SK-MEL-5 (cell line): ENCODE measurements at places on chromosomes 13 and 19.

DNA sequence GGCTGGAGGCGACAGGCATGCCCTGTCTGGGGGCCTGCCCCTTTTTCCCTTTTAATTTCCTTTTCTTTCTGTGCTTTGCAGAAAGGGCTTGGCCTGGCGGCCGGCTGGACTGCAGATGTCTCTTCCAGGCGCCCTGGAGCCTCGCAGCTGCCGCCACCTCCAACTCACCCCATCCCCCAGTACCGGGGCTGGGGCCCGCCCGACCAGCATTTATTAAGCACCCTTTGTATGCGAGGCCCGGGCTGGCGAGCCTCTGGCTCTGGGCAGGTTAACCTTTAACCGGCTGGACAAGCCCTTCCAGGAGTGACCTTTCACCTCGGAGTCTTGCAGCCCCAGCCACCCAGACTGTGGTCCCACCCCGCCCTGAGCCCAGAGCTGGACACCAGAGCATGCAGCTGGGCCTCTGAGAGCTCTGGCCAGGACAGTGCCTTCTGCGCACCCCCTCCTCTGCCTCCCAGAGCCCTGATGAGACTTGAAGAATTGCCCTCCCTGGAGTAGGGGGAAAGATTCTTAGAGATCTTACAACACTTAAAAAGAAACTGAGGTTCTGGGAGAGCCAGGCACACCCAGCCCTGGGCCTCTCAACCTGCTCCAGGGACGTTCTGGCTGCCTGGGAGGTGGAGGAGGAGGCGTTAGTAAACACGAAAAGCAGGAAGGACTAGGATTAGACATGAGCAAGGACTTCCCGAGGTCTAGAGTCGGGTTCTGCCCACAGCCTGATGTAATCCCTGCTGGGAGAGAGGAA, 1.1 kb upstream of the NR2F6 start:
- DNase-seq, result no peak

DNA sequence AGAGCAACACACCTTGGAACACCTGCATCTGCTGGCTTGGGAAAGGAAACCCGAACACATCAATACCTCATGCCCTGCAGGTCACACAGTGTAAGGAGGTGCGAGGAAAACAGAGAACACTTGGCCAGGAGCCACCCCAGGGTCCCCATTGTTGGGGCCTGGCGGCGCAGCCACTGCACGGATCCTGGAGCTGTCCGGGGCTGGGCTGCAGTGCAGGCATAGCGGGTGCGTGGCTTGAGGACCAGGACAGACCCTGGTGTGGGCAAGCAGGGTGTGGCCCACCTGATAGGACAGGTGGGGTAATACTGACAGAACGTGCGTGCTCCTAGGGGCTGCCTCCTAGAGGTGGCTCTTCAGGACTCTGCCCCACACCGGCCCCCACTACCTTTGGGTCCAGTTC, 16.8 kb upstream of the TMEM160 start:
- DNase-seq, result no peak

GRCh38 chr13:22765547-22765946, 415.2 kb upstream of the SGCG start:
- DNase-seq, result no peak

- DNase-seq, result no peak
These were observed 87.4 kb downstream of the SLC15A1 start for GRCh38 chr13:98664924-98665637.

DNA sequence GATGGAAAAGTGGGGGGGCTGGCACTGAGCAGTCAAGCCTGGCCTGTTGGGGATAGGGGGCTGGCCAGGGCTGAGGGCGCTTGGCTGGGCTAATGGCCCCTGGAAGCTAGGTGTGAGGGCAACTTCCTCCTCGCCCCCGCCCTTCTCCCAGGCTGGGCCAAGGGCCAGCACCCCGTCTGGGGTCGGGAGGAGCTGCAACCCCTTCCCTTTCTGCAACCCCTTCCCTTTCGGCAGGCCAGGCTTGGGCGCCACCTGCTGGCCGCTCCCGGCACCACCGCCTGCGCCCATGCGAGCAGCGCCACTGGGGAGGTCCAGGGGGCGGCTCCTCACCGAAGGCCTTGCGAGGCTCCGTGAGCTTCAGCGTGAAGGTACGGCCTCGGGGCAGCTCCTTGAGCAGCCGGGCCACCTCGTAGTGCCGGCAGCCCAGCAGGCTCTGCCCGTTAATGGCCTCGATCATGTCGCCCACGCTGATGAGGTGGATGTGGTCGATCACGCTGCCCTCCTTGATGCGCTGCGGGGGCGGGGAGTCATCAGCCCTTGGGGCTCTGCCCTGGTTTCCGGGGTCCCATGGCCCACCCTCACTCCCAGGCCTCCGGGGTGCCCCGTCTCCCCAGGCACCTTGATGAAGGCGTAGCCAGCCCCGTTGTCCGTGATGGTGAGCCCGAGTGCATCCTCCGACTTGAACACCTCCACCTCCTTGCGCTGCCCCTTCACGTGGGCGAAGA, 5.0 kb upstream of the PTGER1 start:
- peak; percentile 38 for DNase-seq

GRCh38 chr19:4062419-4063368, 4.0 kb downstream of the ZBTB7A start:
- DNase-seq, result no peak

- no peak for DNase-seq
These were observed 110.8 kb downstream of the TNFRSF19 start for GRCh38 chr13:23680845-23681669.

DNA sequence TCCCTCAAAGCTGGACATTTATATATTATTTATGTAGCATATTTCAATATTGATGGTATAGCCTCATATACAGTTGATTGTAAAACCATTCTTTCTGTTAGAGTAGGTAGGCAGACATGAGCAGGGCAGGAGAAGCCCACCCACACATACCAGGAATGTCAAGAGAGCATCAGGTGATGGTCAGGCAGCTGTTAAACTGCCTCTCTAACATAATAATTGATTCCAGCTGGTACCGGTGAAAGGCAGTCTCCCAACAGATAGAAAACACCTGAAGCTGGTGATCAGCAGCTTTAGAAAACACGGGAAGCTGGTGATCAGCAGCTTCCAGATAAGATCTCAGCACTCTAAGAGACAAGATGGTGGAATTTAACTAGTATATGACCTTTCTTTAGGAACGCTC, 132.9 kb downstream of the SLITRK6 start:
- no peak for DNase-seq

- no peak for DNase-seq
These were observed 1796.5 kb upstream of the MIR17HG start for GRCh38 chr13:89550938-89551337.

DNA sequence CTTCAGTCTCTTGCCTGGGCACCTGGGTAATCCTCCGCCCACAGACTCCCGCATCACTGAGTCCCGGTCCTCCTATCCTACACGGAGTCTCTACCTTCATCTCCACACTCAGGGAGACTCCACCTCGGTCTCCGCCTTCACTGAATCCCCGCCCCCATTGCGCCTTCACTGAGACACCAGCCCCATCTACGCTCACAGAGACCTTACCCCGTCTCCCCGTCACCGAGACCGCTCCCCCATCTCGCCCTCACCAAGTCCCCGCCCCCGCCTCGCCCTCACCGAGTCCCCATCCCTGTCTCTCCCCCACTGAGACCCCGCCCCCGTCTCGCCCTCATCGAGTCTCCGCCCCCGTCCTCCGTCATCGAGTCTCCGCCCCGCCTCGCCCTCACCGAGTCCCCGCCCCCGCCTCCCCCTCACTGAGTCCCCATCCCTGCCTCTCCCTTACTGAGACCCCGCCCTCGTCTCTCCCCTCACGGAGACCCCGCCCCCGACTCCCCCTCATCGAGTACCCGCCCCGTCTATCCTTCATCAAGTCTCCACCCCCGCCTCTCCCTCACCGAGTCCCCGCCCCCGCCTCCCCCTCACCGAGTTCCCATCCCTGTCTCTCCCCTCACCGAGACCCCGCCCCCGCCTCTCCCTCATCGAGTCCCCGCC, 23.1 kb upstream of the ZNF846 start:
- peak; percentile 87 for DNase-seq

DNA sequence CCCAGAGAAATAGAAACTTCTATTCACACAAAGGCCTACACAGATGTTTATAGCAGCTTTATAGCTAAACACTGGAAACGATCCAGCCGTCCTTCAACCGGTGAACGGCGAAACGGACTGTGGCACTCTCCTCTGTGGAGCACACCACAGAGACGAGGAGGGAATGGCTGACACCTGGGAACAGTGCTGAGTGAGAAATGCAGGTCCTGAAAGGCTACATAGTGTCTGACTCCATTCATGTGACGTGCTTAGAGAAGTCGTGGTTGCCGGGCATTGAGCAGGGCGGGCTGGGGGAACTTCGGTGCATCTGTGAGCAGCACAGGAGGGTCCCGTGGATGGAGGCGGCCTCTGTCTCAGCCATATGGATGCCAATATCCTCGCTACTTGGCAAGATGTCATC, 3.1 kb upstream of the GRK1 start:
- DNase-seq, result no peak

DNA sequence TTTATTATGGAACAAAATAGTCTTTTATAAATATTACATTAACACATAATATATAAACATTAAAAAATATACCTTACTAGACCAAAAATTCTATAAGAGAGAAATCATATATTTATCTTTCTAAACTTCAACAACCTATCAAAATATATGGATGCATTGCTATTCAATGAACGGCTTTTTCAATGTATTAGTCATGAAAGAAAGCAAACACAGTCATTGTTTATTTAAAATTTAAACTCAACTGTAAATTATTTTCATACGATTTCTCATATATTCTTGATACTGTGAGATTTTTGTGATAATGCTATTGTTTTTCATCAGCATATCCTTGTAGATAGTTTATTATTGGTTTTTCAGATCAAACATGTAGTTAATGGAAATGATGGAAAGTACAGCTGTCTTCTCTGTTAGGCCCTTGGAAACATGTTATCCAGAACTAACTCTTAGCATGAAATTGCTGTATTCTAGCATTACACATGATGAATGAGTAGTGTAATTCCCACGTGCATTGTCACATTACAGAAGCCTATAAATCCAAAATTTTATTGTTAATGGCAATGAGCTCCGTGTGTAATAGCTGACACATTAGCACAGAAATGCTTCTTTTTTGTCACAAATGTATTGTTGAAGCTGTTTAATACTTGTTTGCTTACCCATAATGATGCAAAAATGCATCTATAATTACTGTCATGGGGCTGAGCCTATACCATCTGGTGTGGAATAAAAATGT, 1639.9 kb downstream of the SLITRK5 start:
- no peak for DNase-seq

DNA sequence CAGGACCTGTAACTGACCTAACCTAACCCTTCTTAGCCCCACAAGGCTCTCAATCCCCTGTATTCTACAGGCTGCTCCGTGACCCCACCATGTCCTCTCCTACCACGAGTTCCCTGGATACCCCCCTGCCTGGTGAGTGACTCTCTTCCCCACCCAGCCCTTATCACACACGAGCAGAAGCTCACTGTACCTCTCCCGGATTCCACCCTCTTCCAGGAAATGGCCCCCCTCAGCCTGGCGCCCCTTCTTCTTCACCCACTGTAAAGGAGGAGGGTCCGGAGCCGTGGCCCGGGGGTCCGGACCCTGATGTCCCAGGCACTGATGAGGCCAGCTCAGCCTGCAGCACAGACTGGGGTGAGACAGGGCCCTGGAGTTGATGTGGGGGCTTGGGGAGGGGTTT, 1.3 kb downstream of the NR1H2 start:
- DNase-seq, result no peak

DNA sequence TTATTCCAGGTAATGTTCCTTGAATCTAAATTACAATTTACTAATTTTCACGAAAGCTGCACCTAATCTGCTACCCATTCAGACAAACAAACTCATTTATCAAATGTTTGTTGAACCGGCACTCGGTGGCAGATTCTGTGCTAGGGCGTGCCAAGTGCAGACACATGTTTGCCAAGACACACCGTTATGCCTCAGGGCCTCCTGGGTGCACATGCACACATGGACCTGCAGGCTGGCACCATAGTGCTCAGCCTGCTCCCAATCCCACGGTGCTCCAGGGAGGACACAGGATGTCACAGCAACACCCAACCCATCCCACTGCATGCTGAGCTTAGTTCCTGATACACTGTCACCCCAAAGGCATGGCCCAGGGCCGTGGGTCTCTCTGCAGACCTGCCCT, 7.7 kb downstream of the SCGB2B2 start:
- DNase-seq, result no peak

GRCh38 chr13:40456979-40457553, 209.4 kb downstream of the FOXO1 start:
- no peak for DNase-seq

DNA sequence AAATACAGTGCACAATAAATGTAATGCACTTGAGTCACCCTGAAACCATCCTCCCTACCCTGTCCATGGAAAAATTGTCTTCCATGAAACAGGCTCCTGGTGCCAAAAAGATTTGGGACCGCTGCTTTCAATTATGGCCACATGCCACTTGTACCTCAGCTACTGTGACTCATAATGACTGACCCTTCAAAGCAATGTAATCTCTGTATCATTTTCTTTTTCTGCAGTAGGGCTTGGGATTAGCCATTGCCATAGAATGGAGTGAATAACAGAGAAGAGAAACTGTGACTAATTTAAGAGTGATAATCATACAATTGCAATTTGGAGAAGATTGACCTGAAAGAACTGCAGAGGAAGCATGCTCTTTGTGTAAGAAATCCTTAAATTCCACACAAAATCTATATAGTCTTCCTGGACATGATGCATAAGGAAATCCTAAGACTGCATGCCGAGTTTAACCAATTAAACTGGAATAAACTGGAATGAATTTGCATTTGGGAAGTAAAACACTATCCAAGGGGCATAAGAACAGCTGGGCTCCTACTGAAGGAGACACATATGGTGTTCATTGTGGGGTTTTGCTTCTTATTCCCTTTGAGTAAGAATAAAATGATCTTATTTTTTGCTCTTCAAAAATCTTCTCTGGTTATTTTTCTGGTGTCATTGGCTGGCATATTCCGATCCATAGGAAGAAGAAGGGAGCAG, 59.5 kb upstream of the SLC7A1 start:
- no peak for DNase-seq

- DNase-seq, result no peak
These were observed 7.3 kb downstream of the NKPD1 start for GRCh38 chr19:45153339-45154063.

- DNase-seq, result no peak
These were observed 632 bp downstream of the MARK4 start for GRCh38 chr19:45251452-45252354.

DNA sequence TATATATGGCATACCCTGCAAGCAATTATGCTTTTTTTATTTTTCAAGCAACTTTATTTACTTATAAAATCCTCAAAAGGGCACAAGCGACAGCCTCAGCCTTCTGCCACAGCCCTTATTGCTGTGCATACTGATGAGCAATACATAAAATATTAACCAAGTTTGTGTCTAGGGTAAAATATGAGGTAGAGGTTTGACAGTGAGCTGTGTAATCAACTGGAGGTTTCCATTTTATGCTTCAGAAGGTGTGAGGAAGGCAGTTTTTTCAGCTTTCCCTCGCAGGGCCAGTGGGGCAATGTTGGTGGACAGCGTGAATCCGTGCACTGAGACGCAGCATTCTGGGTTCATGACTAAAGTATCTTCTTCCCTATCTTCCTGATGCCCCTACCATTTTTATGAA, 310.4 kb downstream of the IRS2 start:
- no peak for DNase-seq

- no peak for DNase-seq
These were observed 339.4 kb downstream of the SPRY2 start for GRCh38 chr13:80001510-80001842.
